Cortex of kidney (tissue), 1 donor: ENCODE measurements at places on chromosomes 7 and 10.

DNA sequence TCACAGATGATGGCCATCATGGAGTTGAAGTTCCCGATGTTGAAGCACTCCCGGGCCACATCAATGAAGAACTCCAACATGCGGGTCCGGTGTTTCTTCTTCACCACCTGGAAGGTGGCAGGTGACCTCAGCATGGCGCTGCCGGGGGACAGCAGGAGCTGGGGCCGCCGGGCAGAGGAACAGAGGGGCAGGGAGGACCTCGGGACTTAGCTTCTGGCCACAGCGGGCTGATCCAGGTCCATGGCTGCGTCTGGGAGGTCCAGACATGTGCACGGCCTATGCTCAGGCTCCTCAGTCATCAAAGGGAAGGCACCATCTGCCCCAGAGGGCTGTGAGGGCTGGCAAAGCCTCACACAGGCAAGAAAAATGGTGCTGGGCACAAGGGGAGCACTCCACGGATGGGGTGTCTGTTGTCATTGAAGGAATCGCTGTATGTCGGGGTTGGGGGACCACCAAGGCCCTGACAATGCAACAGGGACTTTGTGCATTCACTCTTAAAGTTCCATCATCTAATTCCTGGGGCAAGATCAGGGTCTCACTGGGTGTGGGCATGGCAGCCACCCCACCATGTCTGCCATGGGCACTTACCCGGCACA, 60.9 kb downstream of the CSGALNACT2 start:
- no peak for DNase-seq

GRCh38 chr7:24728503-24729364, 28.5 kb downstream of the GSDME start:
- no peak for DNase-seq

GRCh38 chr10:76218035-76218434, 786.6 kb downstream of the LRMDA start:
- no peak for DNase-seq

- DNase-seq, result no peak
Measured at GRCh38 chr10:46518028-46518725, 38.3 kb downstream of the GPRIN2 start.

GRCh38 chr10:120715171-120715570, 136.0 kb upstream of the WDR11 start:
- no peak for DNase-seq

DNA sequence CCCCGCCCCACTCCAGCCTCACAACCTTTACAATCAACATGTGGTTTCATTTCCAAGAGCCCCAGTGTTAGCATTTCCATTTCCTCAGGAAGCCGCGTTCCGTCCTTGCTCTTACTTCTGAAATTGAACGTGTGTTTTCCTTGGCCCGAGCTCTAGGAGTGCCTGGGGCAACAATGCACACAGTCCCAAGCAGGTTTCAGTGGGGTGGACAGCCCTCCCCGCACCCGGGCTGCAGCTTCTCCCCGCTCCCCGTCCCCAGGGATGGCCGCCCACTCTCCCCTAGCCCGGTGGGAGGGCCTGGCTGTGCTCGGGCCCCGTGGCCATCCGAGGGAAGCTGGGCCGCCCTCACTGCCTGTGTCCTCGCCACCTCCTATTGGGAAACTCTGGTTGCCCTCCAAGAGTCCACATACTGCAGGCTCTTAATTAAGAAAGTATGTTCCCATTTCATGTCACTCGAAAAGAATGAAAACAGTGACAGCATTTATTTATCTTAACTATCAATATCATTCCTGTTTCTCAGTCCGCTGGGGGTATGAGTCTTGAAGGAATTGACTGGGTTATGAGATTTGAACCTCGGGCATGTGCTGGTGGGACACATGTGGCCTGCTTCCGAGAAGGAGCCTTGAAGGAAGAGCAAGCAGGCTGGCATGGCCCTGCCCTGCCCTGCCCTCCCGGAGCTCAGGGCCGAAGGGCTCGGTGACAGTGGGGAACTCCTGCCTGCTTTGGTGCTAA, 163.8 kb downstream of the GRK5 start:
- DNase-seq, result no peak

DNA sequence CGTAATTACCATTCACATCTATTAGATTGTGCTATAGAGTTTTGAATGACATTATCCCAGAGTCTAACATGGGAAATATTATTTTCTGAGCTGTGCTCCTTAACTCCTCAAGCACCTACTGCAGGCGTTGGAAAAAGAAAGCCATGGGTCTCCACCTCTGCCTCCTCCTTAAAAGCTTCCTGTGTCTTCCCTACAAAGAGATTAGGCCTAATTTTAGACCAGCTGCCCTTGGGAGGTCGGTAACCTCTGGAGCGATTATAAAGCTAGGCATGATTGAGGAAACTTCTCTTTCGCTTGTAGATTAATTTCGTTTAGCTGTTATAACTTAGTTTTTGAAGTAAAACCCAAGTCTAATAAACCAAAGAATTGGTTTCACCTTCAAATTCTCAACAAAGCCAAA, 75.2 kb downstream of the PLXDC2 start:
- DNase-seq, result no peak
